ENCODE measurements at places on chromosomes 12 and 14.

DNA sequence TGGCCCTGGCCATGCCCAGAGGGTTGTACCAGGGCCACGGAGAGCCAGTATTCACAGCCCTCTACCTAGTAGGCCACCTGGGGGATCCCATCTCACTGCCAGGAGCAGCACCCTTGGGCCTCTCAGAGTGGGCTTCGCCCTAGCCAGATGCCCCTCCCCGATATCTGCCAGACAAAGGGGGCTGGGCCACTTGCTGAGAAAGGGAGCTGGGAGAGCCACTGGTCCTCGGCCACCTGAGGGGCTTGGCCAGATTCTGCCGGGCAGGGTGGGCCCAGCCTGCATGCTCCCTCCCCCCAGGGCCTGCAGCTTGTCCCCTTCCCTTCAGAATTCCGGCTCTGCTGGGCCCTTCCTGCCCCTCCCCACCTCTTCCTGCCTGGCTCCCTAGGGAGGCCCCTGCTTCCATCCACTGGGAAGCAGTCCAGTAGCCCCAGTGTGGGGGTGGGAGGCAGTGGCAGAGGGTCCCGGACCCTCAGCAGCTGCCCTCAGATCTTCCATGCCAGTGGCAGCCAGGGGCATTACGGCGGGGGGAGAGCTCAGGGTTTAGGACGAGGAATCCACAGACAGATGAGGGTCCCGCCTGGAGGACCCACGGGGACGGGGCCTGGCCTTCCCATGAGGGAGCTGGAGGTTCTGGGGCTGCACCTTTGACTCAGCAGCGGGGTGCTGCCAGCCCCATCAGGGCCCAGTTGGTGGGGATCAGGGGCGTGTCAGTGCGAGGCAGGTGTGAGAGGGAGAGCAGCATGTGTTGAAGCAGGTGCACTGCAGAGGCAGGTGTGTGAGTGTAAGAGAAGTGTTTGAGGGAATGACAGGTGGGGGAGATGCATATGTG is 2.4 kb downstream of the CRIP2 start:
- DNase-seq: no peak

- DNase-seq: no peak
Observed at GRCh38 chr12:95623554-95624170, 72.4 kb upstream of the USP44 start.

- no peak for DNase-seq
Observed at GRCh38 chr12:127685931-127686330, 581.0 kb upstream of the TMEM132C start.

- DNase-seq: no peak
Observed at GRCh38 chr14:43525658-43526057, 981.4 kb downstream of the FSCB start.

- DNase-seq: no peak
Observed at GRCh38 chr12:68641138-68641537, 30.4 kb downstream of the RAP1B start.

- no peak for DNase-seq
Observed at GRCh38 chr12:118866346-118866745, 115.0 kb upstream of the SRRM4 start.

GRCh38 chr14:95226801-95227200 is 69.5 kb upstream of the DICER1 start:
- DNase-seq: no peak

DNA sequence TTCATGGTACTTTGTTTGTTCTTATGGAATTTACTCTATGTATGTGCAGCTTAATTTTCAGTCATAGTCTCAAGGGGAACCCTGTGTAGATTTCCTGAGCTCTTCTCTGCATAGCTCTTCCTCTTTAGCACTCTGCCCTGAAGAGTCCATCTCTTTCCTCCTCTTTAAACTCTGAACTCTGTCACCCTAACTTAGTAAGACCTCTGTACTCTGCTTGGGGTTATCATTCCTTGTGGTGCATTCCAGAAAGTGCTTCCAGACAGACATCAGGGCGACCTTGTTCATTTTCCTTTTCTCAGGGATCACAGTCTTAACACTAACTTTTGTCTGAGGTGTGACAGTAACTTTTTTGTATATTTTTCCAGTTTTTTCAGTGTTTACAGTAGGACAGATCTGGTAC is 179.3 kb downstream of the RAD51B start:
- no peak for DNase-seq

- DNase-seq: no peak
Observed at GRCh38 chr12:1656902-1657301, 27.9 kb downstream of the WNT5B start.

- no peak for DNase-seq
Observed at GRCh38 chr14:105925615-105926372, 399.4 kb downstream of the TMEM121 start.

DNA sequence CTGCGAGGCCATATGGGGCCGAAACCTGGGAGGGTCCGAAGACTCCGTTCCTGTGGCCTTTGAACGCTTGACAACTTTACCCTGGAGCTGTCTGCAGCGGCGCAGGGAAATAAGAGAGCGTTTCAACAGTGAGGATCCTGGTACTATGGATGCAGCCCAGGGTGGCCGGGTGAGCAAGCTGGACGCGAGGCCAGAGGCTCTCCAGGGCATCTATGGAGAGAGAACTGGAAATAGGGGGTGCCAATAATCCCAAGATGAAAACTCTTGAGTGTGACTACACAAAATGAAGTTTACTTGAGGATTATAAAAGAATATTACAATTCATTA is 1.1 kb upstream of the ABCC9 start:
- DNase-seq: no peak

DNA sequence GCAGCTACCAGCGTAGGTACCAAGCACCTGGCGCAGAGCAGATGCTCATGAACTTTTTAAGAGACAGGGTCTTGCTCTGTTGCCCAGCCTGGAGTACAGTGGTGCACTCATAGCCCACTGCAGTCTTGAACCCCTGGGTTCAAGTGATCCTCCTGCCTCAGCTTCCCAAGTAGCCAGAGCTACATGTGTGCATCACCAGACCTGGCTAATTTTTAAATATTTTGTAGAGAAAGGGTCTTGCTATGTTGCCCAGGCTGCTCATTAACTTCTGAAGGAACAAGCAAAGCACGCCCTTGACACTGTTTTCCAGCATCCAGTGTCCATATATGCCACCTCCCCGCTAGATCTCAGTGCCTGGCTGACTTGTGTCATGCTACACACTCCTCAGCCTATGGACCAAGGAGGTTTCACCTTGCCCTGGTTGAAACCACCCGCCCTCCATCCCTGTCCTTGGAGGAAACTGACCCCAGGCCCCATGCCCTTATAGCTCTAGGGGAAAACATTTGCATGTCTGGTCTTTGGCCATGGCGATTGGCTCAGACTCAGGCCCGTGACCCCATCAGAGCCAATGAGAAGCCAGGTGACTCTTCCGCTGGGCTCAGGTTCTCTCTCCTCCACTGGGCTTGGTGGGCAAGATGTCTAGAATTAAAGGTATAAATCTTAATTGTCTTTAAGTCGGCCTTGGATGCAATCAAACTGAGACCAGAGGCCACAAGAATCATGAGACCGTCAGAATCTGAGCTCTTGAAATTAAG is 26.3 kb downstream of the TESC start:
- DNase-seq: no peak

DNA sequence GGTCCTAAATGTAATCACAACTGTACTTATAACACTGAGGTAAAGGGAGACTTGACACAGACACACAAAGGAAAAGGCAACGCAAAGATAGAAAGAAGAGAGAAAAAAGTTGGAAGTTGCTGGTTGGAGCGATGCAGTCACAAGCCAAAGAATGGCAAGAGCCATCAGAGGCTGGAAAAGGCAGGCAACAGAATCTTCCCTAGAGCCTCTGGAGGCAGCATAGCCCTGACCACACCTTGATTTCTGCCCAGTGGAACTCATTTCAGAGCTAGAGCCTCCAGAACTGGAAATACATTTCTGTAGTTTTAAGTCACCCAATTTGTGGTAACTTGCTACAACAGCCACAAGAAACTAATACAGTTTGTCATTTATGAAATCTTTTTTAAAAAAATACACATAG is 89.2 kb downstream of the PUS7L start:
- DNase-seq: no peak

DNA sequence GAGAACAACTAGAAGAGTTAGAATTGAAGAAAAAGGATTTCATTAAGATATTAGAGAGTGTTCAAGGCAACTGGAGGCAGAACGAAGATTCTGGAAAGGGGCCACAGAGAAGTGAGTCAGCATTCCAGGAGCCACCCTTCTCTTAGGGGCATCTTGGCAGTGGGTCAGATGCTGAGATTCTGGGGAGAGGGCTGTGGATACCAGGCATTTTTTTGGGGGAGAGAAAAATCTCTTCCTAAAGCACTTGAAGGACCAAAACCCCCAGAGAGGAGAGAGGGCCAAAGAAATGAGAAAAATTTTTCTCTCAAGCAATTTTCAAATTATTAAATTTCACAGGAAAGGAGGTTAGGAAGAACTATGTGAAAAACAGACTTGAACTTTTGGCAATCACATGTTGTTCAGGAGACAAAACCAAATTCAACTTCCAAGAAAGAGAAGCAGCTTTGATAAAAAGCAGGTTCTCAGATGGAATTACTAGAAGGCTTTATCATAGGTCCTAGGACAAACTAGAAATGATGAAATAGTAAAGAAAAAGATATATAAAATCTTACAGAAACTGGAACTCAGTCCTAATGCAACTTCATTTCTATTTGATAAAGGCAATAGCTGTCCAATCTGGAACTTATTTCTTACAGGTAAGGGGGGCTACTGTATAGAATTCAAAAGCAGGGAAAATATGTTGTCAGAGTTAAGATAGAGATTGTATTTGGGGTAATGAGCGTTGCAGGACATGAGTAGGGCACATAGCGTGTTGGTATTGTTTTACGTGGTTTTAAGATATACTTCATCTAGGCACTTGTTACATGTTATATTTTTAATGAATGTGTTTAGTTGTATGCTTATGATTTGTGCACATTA is 1.1 kb upstream of the CLEC2D start:
- no peak for DNase-seq

DNA sequence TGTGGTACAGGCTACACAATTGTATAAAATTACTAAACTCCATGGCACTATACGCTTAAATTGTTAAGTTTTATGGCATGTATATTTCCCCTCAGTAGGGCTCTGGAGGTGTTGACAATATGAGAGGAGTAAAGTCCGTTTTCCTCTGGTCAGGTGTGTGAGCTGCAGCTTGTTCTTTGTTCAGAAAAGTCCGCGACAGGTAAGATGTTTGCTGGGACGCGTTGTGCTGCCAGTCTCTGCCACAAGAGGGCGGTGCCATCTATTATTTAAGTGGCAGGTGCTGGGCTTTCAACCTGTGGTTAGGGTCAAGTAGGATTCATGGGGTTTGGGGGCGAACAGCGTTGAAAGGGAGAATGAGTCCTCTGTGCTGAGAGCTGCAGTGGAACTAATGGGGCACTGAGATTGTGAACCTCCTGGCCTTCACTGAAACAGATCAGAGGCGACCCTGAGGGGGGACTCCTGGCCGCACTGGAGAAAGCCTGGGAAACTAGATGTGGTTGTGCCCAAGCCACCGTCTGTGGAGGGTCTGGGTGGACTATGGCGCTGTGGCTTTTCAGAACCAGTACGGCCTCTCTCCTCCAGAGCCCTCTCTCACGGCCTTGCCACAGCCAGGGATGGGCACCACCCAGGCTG is 179.0 kb downstream of the SLC15A4 start:
- DNase-seq: no peak

- DNase-seq: no peak
Observed at GRCh38 chr12:98402091-98402490, 113.3 kb upstream of the TMPO start.

- no peak for DNase-seq
Observed at GRCh38 chr12:50618864-50619609, 114.3 kb downstream of the DIP2B start.

- no peak for DNase-seq
Observed at GRCh38 chr14:94408546-94409095, 20.2 kb upstream of the SERPINA1 start.

DNA sequence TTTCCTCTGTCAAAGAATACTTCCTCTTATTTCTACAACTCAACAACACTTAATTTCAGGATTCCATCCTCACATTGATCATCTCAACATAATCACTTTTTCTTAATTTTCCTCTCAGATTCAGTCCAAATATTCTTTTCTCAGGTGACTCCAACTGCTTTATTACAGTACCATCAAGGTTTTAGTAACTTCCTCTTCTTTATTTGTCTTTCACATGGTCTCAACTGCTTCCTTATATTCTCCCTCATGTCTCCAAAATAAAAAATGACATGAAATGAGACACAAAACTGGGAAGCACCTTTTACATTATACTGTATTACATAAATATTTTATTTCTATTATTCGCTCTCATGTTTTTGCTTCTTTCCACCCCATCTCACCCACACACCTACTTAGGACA is 55.5 kb downstream of the PPP2R5E start:
- no peak for DNase-seq

GRCh38 chr12:108853981-108854446 is 3.4 kb downstream of the SSH1 start:
- DNase-seq: no peak

DNA sequence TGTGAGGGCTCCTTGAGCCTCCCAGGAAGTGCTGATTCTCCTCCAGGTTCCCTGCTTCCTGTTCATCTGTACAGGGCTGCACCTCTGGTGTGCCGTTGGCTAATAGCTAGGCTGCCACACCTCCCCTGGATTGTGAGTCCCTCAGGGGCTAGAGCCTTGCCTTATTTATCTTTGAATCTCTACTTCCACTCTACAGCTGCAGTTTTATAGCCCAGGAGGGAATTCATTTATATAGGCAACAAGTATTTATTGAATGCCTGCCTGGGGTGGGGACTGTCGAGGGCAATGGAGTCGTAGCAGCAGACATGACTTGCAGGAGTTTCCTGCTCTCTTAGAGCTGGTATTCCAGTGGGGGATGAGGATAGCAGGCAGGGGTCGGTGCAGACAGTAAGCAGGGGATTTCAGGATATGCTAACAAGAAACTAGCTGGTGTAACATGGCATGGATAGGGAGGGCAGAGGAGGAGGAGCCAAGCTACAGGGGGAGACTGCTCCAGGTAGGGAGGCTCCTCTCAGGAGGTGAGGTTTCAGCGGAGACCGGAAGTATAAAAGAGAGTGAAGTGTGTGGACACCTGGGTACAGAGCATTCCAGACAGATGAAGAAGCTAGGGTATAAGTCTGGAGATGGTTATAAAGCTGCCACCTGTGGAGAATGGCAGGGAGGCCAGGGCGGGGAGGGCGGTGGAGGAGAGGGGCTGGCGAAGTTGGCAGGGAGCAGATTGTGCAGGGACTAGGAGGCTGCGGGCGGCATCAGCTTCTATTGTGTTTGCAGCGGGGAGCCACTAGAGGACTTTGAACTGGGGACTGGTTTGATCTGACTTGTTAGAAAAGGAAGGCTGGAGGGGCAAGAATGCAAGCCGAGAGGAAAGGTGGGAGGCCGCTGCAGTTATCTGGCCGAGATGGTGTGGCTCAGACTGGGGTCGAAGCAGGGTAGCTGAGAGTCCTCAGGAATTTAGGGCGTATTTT is 17.2 kb downstream of the USP30 start:
- no peak for DNase-seq

DNA sequence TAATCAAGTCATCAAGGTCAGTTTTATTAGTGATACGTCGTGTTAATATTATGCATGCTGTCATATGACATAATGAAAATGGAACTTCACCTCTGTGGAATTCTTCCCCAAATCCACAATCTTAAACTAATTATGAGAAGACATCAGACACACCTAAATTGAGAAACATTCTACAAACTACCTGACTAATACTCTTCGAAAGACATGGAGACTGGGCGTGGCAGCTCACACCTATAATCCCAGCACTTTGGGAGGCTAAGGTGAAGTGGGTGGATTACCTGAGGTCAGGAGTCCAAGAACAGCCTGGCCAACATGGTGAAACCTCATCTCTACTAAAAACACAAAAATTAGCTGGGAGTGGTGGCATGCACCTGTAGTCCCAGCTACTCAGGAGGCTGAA is 33.3 kb upstream of the KRAS start:
- DNase-seq: no peak
